ENCODE measurements at places on chromosomes 2 and 18. TPM values are rescaled to one million over a fixed set of nuclear protein-coding genes. Genes with fewer than 3 reads are reported as not detected.
A peak's percentile ranks its signal among the peaks of the same experiment; 100 is the strongest.

GRCh38 chr2:144498277-144498676, 21.6 kb downstream of the ZEB2 start:
- DNase-seq, result no peak

DNA sequence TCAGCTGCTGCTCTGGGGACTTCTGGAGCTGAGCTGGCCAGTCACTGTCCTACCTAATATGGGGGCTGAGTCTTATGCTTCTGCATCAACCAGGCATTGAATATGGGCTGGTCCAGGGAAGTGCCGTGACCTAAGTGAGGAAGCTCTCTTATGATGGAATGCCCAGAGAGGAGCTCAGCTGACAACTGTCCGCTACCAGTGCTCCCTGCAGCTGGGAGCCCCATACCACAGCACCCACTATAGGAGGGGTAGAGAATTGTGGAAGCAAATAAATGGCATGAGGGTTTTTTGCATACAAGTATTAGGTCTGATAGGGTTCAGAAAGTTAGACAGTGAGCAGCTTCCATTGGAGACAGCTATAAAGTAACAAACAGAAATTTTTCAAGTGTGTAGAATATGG, 4.5 kb downstream of the TIMM21 start:
- no peak for DNase-seq

DNA sequence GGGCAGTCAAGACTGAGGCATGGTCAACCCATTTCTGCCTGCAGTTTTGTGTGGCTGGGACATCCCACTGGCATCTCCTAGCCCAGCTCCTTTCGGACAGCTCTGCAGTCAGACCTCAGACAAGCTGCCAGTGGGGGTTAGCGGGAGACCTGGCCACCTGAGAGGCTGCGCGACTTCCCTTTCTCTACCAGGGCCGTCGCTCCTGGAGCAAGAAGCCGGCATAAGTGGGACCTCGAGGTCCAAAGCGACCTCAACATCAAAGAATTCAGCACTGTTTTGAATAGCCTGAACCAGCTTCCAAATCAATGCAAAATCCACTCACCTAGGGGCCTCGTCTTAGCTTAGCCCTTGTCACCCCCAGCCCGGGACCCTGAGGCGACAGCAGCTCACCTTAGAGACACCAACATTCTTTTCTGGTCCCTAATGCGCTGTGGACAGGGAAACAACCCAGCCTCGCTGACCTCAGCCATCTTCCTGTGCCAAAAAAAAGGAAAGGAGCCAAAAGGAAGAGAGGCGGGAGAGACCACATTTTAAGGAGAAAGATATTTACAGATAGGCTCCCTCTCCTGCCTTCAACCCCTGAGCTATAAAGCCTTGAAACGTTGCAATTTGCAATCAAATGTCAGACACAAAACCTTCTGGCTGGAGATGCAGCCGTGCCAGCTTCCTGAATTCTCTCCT, 81.2 kb downstream of the GFPT1 start:
- DNase-seq, result no peak

- no peak for DNase-seq
These were observed 108.2 kb upstream of the MYCN start for GRCh38 chr2:15832030-15832709.

GRCh38 chr2:10846110-10846861, 33.7 kb upstream of the PDIA6 start:
- DNase-seq, result no peak

DNA sequence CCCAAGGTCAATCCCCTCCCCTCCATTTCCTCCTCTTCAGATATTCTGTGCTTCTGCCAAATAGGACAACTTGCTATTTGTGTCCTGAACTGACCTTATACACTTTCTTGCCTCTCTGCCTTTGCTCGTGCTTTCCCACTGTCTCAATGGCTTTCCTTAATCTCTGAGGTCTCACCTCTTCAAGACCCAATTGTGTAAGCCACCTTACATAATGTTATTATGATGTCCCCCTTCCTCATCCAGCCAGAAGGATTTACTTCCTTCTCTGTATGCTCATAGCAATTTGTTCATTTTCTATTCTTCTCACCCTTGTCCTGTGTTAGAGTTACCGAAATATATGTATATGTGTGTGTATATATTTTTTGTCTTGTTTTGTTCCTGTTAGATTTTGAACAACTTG, 26.9 kb upstream of the DARS1 start:
- no peak for DNase-seq

GRCh38 chr2:99935662-99936061, 206.7 kb downstream of the AFF3 start:
- no peak for DNase-seq

DNA sequence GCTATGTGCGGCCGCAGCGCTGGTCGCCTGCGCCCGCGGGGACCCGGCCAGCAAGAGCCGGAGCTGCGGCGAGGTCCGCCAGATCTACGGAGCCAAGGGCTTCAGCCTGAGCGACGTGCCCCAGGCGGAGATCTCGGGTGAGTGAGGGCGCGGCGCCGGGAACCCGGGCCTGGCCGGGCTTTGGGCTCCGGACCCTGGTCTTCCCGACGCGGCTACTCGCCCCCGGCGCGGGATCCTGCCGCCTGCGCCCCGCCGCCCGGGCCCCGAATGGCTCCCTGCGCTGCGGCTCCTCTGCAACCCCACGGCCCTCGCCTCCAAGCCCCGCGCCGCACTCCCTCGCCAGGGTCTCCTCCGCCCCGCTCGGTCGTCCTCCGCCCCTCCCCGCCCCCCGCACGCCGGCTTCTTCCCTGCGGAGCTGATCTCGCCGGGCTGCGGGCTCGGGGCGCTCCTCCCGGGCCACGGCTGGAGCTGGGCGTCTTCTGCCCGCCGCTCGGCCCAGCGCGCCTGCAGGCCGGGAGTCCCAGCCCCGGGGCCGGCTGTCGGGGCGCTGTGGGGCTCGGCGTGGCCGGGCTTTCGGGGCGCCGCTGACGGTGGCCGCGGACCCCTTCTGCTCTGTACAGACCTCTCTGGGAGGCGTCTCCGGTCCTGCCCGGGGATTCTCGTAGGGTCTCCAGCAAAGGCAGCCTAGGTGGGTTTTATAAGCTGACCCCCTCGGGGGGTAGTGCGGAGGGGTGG, 652 bp downstream of the GPC1 start:
- DNase-seq, result peak; percentile 76

- DNase-seq, result no peak
These were observed 2.6 kb downstream of the BAZ2B start for GRCh38 chr2:159613651-159614285.

CYS1 gene
- polyA plus RNA-seq, result 276 TPM

TUBA3E gene
- not detected for polyA plus RNA-seq

GPATCH11 gene
- polyA plus RNA-seq, result 3.3 TPM

PREB gene
- 66.7 TPM for polyA plus RNA-seq

LRATD1 gene
- polyA plus RNA-seq, result 4.2 TPM

C1QL2 gene
- not detected for polyA plus RNA-seq

FAM117B gene
- 4.1 TPM for polyA plus RNA-seq

PAX8 gene
- 199 TPM for polyA plus RNA-seq

ZAP70 gene
- polyA plus RNA-seq, result 0.37 TPM
